NCI-H1092 treated with DMSO at 0.1 percent for 48 hours (cell line): ENCODE measurements at places on chromosomes 3 and 15.

GRCh38 chr3:185992831-185993374 is 55.1 kb upstream of the TRA2B start:
- DNase-seq = peak; percentile 3

- no peak for DNase-seq
Measured at GRCh38 chr3:43073836-43074220, 32.1 kb downstream of the POMGNT2 start.

- no peak for DNase-seq
Measured at GRCh38 chr3:127711896-127712295, 39.1 kb downstream of the ABTB1 start.

GRCh38 chr3:58585005-58585786 is 8.0 kb upstream of the FAM107A start:
- peak; percentile 68 for DNase-seq

- no peak for DNase-seq
Measured at GRCh38 chr3:104526901-104527401, 839.8 kb upstream of the ALCAM start.

DNA sequence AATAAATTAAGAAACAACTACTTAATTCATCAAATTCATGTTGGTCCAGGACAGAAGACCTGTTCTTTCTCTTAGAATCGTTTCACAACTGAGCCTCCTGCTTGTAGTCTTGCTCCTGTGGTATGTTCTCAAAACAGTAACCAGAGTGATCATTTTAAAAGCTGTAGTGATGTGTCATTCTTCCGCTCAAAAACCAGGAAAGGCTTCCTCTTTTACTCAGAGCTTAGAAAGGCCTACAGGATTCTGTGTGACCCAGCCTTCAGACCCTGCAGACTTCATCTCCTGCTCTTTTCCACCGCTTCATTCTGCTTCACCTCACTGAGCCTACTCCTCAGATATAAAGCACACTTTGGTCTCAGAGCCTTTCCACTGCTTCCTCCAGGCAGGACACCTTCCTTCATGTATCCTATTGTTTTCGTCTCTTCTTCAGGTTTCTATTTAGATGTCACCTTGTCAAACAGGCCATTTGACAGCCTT is 22.7 kb downstream of the ST6GAL1 start:
- no peak for DNase-seq

GRCh38 chr3:14959359-14959943 is 12.1 kb downstream of the NR2C2 start:
- DNase-seq = no peak

- peak; percentile 14 for DNase-seq
Measured at GRCh38 chr3:27467545-27467944, 16.6 kb downstream of the SLC4A7 start.

DNA sequence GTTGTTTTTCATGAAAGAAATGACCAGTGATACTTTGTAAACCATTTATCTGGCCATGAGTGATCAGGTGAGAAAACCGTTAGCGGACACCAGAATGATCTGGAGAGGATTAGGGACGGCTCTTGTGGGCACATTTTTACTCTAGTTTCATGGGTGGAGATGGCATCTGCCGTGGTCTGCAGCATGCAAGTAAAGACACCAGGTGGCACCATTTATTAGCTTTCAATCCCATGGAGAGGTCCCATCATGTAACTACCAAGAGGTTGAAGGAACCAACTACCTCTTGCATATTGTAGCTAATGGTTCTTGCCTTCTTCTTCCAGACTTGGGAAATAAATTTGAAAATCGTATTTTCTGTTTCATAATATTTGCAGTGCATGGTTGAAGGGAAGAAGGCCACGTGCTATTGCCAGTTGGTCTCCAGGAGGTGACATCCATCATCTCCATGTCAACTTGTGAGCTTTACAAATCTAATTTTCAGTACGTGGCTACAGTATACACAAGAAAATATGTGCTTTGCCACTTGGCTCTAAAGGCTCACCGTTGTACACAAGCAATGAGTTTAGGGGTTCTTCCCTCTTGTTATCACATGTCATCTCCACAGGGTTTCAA is 1.5 kb upstream of the MAPKBP1 start:
- peak; percentile 42 for DNase-seq

DNA sequence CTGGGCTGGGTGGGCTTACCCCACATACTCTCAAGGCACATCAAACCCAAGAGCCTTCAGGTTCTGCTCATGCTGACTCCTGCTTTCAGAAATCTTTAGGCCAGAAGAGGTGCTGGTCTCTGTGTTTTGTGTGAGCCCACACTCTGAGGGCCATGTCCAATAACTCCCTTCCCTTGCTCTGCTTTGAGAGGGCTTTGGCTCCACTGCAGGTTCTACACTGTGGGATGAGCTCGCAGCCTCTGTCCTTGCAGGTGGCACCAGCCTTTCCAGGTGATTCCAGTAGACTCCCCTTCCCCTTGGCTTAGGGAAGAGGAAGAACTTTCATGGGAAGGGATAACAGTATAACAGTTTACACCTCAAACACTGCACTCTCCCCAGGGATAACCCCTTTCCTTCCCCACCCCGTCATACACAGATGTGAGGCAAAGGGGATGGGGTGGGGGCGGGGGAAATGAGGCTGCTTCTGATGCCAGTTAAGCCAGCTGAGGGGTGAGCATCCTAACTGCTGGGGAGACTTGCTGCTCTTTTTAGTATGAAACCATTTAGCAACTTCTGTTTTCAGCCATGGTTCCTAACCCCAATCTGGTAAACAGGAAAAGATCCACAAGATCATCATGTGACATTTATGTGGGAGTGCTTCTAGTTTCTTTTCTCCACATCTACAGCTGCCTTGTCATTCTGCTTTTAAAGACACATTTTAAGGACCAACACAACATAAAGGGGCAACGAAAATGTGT is 262.4 kb downstream of the SLC9A9 start:
- no peak for DNase-seq

- no peak for DNase-seq
Measured at GRCh38 chr15:41637086-41637485, 23.1 kb upstream of the MGA start.

DNA sequence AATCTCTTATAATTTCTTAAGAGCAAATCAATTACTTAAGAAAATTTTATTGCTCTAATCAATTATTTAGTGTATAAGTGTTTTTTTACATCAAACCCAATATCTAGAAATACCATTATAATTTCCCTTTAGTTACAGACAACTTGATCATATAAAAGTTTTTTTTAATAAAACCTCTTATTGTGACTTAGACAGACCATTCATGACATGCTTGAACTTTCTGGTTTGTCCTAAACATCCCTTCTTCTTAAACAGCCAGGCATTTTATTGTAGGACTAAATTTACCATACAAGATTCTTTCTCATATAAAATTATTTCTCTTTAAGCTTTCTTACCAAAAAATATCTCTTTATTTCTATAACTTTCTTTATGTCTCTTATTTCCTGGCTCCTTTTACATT is 164.5 kb downstream of the SUCNR1 start:
- no peak for DNase-seq

DNA sequence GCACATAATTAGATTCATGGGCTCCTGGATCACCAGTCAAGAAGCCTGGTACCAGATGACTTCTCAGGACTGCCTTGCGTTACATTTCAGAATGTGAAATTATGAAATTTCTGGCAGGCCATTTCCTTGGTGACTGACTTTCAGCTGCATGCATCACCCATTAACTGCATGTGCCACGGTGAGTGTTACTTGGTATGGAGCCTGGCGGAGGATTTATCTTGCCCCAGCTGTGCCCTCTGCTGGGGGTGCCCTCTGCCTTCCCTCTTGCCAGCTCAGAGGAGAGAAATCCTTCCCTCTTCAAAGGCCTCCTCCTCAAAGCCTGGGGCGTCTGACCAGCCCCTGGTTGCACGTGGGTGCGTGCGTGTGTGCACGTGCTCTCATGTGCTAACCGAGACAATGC is 57.7 kb upstream of the CTSH start:
- no peak for DNase-seq

- no peak for DNase-seq
Measured at GRCh38 chr3:129378949-129379348, 49.5 kb downstream of the EFCAB12 start.

GRCh38 chr3:187490366-187490765 is 122.2 kb downstream of the RTP4 start:
- no peak for DNase-seq

- DNase-seq = no peak
Measured at GRCh38 chr15:64044300-64045100, 1.8 kb downstream of the DAPK2 start.

DNA sequence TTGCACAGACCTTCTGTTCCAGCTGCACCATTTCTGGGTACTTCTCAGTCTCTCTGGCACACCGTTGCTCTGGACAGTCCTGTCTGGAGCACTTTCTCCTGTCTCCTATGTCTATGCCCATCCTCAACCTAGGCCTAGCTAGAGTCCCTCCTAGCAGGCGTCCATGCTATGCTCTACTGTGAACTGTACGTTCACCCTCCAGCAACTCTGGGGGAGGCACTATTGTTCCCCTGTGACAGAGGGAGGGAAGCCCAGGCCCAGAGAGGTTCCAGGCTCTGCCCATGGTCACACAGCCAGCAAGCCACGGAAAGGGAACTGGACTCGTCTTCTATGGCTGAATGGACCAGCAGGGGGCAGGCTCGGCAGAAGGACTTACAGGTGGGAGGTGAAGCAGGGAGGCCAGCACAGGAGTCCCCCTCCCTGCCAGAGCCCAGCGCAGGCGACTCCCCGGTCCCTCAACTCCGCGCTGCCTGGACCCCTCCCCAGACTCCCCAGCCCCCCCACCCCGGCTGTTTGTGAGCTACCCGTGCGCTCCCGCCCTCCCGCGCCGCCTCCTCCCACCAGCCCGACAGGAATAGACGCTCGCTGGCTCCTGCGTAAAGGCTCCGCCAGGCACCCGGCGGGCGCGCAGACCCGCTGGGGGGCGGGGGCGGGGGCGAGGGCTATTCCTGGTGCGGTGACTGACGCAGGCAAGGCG is 1.7 kb upstream of the LINGO1 start:
- peak; percentile 37 for DNase-seq

DNA sequence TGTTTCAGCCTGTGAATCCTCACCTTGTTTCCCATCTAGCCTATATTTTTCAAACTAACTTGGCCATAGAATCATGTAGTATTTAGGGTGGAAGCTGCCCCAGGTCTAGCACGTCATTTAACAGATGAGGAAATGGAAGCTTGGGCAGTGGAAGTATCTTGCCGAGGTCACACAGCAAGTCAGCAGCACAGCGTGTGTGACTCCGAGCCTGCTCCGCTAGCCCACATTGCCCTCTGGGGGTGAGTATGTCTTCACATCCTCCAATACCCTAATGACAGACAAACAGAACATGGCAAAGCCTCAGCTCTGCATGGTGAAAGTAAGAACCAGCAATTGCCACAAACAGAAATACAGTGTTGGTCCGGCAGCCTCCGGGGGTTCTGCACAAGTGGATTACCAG is 2.2 kb upstream of the CCR5 start:
- no peak for DNase-seq
